ENCODE measurements at places on chromosomes 12 and 14. TPM values are rescaled to one million over a fixed set of nuclear protein-coding genes. Genes with fewer than 3 reads are reported as not detected.

The BRI3BP gene
- 1.8 TPM for total RNA-seq

The EML5 gene
- total RNA-seq: 0.10 TPM

The PARPBP gene
- 6.2 TPM for total RNA-seq

The CIROP gene
- total RNA-seq: not detected

The ATG14 gene
- 15.3 TPM for total RNA-seq

The ETNK1 gene
- 22.8 TPM for total RNA-seq

The GATC gene
- total RNA-seq: 12.3 TPM

The KLRG1 gene
- total RNA-seq: 1.0 TPM

The EPYC gene
- total RNA-seq: not detected

The SLC5A8 gene
- total RNA-seq: not detected

The IGF1 gene
- total RNA-seq: 0.24 TPM

The ZNF385A gene
- 4.1 TPM for total RNA-seq

The ATF1 gene
- 27.3 TPM for total RNA-seq

The IRAK3 gene
- total RNA-seq: not detected

The DNAH10 gene
- 0.16 TPM for total RNA-seq

The USP30 gene
- 14.0 TPM for total RNA-seq

The KRT75 gene
- total RNA-seq: not detected

The DEPDC4 gene
- total RNA-seq: not detected

The CDK17 gene
- 69.0 TPM for total RNA-seq

The MAGOHB gene
- 24.0 TPM for total RNA-seq
